ENCODE measurements at places on chromosomes 7 and 10.

- no peak for DNase-seq
These were observed 595.9 kb upstream of the AUTS2 start for GRCh38 chr7:69002416-69002815.

DNA sequence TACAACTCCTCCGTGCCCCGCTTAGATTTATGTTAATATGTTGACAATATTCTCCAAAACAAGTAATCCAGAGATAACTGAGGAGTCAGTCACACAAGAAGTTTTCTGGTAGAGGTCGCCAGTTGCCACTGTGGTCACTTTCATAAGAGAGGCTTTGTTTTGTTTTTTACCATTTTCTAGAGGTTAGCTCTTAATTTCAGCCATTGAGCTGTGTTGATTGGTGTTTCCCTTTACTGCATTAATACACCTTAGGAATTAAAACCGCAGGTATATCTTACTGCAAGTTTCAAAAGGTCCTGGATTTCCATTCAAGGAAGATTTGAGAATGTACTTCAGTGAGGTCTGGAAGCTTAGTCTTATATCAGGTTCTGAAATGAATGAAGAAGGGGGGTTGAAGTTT lies 3.5 kb downstream of the BMI1 start:
- no peak for DNase-seq

DNA sequence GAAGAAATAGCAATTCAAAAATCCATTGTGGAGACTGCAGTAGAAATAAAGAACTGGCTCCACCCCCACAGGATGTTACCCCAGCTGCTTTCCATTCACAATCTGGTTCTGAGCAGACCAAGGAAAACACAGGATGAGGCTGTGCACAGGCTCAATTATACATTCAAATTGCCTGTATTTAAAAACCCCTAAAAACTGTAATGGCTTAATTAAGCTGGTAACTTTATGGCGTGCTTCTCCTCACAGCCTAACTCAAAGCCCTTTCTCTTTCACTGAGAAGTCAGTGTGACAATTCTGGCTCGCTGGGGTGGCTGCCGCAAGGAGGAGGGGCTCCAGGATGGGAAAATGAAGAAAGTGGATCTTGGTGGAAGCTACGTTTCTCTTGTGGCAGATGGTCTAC lies 1191.1 kb downstream of the SORCS1 start:
- no peak for DNase-seq

DNA sequence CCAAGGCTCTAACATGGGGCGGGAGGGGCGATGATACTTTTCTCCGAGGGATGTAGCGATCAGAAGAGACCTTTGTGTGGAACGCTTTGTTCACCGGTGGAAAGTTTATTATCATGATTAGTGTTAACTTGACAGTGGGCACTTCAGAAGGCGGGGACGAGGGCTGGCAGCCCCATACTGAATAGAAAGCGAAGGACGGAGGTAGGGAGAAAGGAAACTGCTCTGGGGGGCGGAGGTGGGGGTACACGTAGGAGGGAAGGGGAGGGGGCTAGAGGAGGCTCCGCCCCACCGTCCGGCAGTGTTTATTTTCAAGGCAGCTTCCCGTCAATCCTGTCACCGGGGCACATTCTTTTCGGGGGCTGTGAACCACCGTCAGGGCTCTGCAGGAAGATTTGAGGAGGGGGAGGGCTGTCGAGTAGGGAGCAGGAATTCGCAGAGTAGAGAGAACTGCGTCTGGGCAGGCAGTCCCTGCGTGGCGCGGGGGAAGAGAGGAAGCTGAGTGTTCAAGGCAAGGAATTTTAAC lies 9.4 kb upstream of the NKX2-3 start:
- DNase-seq: no peak

GRCh38 chr7:43337191-43337590 lies 224.7 kb downstream of the HECW1 start:
- DNase-seq: no peak
